ENCODE measurements at places on chromosomes 7 and 10.

- no peak for DNase-seq
Measured at GRCh38 chr7:41472427-41473125, 230.3 kb downstream of the INHBA start.

DNA sequence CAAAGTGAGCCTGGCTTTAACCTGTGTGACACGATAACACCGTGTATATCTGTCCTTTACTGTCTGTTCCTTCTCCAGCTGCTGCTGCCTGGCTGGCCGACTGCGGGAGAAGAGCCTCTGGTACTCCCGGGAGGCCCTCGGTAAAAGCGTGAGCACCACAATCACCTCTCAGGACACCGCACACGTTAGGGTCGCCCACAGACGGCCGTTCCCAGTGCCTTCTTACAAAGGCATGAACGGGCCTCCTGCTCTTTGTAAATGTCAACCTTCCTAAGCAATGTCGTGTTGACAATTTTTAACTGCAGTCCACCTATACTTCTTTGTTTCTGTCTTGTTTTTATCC is 177.6 kb downstream of the DIP2C start:
- no peak for DNase-seq

DNA sequence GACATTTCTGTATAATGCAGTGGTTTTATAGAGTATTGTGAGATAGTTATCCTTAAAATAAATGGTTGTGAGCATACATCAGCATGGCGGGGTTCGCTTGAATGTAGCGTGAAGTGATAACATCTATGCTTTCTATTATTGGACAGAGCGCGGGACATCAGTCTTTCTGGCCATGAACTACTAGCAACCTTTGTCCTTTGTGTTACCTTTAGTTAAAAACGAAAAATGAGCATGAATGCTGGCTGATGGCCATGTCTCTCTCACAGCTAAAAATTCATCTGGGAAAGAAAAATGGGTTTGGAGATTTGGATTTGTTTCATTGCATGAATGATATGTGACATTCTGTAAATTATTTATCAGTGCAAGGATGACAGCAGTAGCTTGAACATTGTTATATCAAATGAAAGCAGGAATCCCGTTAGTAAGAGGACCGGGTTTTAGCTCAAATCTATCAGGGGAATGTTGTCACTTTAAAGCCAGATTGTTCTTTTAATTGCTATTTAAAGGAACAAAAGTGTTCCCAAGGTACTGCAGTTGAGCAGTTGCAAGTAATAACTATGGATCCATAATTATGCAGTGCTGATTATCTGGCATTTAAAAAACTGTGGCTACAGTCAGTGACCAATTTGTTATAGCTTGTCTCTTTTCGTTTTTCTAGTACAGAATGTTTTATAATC is 131.0 kb downstream of the KAT6B start:
- no peak for DNase-seq

DNA sequence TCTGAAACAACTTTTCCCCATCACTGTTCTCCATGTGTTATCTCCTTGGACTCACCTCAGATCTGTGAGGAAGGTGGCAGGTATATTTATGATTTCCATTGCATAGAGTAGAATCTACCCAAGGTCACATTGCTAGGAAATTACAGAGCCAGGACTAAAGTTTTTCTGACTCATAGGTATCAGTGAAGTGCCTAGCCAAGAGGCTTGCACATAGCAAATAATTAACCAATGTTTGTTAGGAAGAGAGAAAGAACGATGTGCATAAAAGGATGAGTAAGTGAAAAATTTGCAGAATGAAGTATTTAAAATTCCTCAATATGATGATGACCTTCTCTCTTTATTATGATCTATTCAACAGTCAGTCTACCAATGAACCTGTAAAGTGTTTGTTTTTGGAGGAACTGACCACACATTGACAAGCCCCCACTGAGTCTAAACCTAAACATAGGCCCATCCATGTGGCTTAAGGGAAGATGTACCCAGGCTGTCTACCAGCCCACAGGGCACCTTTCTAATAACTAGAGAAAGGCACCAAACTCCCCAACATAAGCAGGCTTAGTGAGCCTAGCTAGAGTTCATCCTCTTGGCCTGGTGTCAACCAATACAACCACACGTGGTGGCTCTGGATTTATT is 252.9 kb upstream of the ZMIZ1 start:
- no peak for DNase-seq

- DNase-seq, result no peak
Measured at GRCh38 chr7:97007583-97007861, 2.2 kb downstream of the DLX6 start.

- DNase-seq, result no peak
Measured at GRCh38 chr10:79355420-79356017, 8.2 kb downstream of the PPIF start.

DNA sequence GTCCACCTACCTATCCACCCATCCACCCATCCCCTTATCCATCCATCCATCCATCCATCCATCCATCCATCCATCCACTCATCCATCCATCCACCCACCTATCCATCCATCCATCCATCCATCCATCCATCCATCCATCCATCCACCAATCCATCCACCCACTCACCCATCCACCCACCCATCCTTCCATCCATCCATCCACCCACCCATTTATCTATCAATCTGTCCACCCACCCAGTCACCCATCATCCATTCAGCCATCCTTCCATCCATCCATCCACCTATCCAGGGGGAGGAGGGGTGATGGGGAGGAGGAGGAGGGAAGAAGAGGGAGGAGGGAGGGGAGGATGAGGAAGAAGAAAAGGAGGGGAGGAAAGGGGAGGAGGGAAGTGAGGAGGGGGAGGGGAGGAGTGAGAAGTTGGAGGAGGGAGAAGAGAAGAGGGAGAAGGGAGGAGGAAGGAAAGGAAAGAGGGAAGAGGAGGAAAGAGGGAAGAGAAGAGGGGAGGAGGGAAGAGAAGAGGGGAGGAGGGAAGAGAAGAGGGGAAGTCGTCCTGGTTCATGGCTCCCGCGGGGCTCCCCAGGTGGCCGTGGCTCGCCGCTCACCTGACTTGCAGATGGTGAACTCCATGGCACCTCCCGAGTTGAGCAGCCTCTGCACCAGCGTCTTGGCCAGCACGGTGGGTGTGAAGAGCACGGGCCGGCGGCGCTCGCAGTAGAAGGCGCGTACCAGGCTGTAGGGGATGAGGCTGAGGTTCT is 68.8 kb upstream of the GNA12 start:
- DNase-seq, result no peak

DNA sequence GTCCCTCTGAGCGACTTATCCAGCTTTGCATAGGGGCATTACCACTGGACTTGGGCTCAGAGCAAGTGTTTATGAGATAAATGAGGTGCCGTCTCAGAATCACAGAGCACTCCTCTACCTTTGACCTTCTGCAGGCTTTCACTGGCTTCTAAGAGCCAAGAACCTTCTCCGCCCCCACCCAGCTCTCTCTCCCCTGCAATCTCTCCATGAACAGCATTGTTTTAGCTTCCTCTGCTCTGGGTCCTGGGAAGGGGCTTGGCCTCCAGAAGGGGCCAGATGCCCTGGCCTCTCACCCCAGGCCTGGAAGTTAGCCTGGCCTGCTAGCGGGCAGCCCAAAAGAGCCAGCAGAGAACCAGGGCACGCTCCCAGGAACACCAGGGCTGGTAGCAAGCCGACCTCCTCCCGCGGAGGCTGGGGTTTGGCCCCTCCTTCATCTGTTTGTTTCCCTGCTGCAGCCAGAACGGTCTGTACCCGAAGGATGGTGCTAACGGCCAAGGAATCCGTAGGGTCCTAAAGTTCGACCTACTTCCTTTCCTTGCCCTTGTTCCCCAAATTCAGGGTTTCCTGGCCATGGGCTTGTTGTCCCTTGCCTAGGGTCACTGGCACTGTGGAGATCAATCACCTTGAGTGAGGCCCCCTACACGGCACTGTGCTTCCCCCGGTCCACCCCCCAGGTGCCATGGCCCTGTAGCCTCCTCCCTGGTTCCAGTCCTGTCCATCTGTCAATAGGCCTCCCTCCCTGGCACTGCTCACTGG is 18.7 kb upstream of the DDIT4 start:
- DNase-seq, result peak; percentile 67

DNA sequence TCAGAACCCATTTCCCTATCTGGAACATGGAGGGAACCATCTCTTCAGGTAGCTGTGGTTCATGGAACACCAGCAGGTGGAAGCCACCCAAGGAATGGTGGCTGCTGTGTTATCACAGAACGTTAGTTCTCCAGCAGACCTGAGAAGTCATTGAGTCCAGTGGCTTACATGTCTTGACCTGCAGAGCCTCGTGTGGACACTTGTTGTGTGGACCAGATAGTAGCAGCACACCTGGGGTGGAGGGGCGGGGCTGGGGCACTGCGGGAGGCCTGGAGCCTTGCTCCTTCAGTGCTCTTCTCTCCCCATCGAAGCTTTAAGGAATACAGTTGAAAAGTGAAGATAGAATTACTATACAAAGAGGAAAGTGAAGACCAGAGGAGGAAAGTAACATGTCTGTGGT is 42.4 kb downstream of the VWA2 start:
- no peak for DNase-seq

GRCh38 chr10:104061196-104061595 is 24.5 kb downstream of the COL17A1 start:
- DNase-seq, result no peak

DNA sequence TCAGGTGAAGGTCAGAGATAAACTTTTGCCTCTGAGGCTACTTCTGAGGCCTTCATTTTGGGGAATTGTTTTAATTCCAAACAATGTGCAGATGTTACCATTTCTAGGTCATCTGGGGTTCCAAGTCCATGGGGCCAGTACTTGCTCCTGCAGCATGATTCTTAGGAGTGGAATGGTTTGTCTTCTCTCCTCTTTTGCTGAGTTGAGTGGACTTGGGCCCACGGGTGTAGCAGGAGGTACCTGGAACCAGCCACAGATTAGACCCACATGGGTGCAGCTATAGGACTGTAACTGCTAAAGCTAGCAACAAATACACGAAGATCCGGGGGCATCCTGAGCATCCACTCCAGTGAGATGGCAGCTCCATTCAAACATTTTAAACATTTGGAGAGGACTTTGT is 41.6 kb downstream of the WIPF3 start:
- no peak for DNase-seq

DNA sequence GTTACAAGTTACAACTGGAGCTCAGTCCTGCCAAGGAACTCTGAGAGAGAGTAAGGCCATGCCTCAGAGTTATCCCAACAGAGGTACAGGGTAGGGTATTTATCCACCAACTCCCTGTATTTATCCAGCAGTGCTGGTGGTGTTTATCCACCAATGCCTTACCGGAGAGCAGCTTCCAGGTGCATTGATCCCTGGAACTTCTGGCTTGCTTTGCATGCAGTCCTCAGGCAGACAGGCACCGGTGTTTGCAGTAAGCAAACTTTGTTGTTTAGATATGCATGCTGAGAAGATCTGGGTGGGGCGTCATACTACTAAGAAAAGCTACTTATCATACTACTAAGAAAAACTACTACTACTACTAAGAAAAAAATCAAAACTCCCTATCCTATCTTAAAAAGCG is 92.4 kb downstream of the CYP26A1 start:
- no peak for DNase-seq

GRCh38 chr7:117119192-117119924 is 166.1 kb downstream of the ST7 start:
- DNase-seq, result peak; percentile 56

DNA sequence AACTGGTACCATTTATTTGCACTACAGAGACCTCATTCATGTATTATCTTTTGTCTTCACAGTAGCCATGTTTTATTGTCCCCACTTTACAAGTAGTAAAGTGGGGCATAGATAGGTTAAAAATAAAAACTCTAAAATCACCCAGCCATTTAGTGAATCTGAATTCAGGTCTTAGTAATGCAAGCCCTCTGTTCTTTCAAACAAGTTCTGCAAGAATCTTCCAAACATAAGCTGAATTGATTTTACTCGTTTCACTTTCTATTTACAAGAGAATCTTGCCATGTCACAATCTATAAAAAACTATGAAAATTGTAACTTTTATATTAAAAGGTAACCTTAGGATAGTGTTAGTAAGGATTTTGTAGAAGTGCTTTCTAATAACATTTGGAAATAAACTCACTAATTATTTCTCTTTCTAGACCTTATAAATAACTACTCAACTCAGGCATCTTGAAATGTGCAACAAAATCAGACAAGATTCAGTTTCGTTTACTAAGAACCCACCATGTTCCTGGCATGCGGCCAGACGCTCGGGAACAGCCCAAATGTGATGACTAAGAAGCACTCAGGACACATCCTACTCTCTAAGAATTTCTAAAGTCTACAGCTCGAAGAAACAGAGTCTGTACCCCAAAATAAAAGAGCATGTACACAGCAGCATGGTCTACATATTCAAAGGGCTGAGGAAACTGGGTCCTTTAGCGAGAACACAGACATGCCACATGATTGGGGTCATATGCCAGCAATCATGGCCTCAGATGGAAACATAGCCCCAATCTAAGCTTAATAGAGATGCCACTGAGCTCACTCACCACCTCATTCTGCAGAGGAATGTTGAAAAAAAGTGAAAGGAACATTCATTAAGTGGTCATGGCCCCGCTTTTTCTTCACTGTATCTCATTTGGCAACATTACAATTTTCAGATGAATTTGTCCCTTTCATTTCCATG is 167.6 kb downstream of the AMPH start:
- no peak for DNase-seq

- no peak for DNase-seq
Measured at GRCh38 chr7:99768471-99768870, 15.5 kb downstream of the CYP3A4 start.

DNA sequence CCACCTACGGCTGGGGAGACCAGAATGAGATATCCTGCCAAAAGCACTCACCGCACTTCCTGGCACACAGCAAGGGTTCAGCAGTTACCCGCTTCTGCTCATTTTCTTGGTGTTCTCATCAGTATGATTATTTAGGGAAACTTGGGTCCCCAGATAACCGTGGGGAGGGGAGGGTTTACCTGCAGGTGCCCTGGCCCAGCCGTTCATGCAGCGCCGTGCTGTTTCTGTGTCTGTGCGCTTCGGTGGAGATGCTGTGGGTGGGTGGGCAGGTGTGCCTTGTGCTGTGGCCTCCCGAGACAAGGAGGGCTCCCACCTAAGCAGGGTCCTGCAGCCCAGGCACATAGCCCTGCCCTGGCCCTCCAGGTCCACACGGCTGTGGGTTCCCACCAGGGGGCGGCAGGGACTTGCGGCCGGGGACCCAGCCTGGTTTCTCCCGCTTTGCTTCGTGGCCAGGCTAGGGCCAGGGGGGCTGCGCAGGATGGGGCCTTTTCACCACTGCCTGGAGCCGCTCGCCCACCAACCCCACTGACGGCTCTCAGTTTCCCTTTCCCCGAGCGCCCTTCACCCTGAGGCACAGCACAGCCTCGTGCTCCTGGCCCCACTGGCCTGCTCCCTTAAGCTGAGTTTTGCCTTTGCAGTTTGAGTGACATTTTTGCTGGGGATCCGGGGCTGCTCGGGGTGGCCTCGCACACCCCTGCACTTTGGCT is 78.5 kb downstream of the LHPP start:
- peak; percentile 77 for DNase-seq

All from HEK293T (cell line).